ENCODE measurements at places on chromosomes 16 and 17.

DNA sequence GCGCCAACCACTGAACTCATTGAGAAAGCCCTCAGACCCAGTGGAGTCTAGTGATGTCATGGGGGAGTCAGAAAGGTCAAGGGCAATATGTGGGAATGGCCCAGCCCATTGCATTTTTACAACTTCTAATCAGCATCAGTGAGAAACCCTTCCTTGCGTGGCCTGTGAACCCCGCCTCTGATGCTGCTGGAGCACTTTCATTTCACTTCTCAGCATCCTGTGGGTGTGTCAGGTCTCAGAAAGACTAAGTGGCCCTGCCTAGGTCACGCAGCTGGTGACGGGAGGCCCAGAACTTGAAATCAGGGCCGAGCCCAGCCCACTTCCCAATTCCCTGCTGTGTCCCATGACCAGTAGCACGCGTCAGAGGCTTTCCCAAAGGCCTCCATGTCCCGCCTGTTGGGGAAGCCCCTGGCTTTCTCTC is 6.1 kb downstream of the DNAI2 start:
- DNase-seq, result no peak

- DNase-seq, result no peak
Observed at GRCh38 chr16:2495041-2495440, 18.7 kb upstream of the ATP6V0C start.

- no peak for DNase-seq
Observed at GRCh38 chr16:80525420-80525819, 15.4 kb upstream of the DYNLRB2 start.

GRCh38 chr16:12341423-12341822 is 364.9 kb downstream of the SNX29 start:
- DNase-seq, result no peak

DNA sequence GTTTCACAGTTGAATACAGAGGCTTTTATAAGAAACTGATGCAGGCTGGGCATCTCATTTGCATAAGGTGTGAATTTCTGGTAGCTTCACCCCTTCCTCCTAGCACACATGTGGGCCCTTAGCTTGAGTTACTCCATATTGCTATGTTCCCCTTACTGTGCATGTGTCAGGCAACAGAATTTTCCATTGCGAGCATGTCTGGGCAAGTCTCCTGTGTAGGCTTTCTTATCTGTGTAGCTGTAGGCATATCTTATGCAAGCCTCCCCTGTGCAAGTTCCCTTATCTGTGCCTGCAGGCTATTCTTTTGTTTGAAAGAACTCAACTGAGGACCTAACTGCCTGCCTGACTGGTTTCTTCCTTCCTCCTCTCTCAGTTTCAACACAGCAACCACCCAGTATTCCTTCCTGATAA is 597.4 kb upstream of the CDH5 start:
- DNase-seq, result no peak
